ENCODE measurements at places on chromosomes 4 and X.
A peak's percentile ranks its signal among the peaks of the same experiment; 100 is the strongest.

DNA sequence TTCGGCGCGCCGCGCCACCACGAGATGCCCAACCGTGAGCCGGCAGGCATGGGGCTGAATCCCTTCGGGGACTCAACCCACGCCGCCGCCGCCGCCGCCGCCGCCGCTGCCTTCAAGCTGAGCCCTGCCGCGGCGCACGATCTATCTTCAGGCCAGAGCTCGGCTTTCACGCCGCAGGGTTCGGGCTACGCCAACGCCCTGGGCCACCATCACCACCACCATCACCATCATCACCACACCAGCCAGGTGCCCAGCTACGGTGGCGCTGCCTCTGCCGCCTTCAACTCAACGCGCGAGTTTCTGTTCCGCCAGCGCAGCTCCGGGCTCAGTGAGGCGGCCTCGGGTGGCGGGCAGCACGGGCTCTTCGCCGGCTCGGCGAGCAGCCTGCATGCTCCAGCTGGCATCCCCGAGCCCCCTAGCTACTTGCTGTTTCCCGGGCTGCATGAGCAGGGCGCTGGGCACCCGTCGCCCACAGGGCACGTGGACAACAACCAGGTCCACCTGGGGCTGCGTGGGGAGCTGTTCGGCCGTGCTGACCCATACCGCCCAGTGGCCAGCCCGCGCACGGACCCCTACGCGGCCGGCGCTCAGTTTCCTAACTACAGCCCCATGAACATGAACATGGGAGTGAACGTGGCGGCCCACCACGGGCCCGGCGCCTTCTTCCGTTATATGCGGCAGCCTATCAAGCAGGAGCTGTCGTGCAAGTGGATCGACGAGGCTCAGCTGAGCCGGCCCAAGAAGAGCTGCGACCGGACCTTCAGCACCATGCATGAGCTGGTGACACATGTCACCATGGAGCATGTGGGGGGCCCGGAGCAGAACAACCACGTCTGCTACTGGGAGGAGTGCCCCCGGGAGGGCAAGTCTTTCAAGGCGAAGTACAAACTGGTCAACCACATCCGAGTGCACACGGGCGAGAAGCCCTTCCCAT is 1.1 kb downstream of the ZIC3 start:
- no peaks in the 10 kb centered on the region for H3K4me1 ChIP-seq
- H3K4me3 ChIP-seq: no peak overlapping the region
- peaks cover 2% of the 10 kb centered on the region for H3K27me3 ChIP-seq
- DNase-seq: no peak
- no peaks in the 10 kb centered on the region for H3K36me3 ChIP-seq

DNA sequence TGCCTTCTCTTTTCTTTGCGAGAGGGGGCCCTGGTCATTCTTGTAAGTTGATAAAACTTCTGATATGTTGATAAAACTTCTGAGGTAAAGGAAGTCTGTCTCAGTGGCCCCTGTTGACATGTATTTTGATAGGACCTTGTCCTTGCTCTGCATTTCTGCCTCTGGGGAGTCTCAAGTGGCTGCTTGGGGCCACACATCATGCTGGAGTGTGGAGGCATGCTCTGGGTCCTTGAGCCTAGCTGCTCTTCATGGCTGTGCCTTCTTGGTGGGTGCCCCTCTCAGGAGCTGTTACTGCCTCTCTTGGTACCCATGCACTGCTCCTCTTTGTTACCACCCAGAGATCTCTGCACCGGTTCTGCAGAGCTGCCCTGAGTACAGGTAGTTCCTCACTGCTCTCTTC is 14.2 kb downstream of the NSD2 start:
- no peaks in the 10 kb centered on the region for H3K27me3 ChIP-seq
- no peak overlapping the region for H3K27ac ChIP-seq
- DNase-seq: no peak
- no peaks in the 10 kb centered on the region for H3K36me3 ChIP-seq
- H3K4me1 ChIP-seq: no peaks in the 10 kb centered on the region
- no peak overlapping the region for H3K4me3 ChIP-seq

GRCh38 chr4:174282836-174283506 is 496 bp downstream of the FBXO8 start:
- no peaks in the 10 kb centered on the region for H3K36me3 ChIP-seq
- DNase-seq: peak; percentile 92
- H3K4me3 ChIP-seq: peak overlapping the region; percentile 70
- H3K27ac ChIP-seq: peak overlapping the region; percentile 100

GRCh38 chr4:47484168-47484567 is 907 bp upstream of the ATP10D start:
- no peak for DNase-seq
- peak overlapping the region; percentile 95 for H3K27ac ChIP-seq
- H3K27me3 ChIP-seq: no peaks in the 10 kb centered on the region
- no peaks in the 10 kb centered on the region for H3K36me3 ChIP-seq

DNA sequence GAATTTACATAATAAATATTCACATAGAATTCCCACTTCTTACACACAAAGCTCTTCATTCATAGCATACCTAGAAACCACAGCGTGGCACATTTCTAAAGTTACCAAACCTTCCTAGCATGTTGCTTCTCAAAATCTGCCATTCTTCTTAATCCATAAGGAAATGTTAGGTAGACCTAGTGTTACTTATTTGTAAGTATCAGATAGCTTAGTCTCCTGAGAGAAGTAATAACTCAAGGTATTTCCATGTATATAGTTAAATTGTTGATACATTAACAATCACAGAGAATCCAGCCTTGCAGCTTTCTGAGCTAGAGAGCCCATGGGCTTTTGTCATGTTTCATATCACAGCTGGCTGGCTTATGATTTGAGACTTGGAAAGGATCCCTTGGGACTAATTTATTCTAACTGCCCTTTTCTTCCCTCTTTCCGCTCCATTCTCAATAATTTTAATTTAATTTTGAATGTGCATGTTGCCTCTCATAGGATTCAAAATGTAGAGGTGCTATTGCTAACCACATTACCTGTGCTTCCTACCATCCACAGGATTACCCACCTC is 17.6 kb downstream of the SH3RF1 start:
- no peak overlapping the region for H3K4me3 ChIP-seq
- H3K27ac ChIP-seq: no peak overlapping the region
- peaks cover 6% of the 10 kb centered on the region for H3K4me1 ChIP-seq
- DNase-seq: no peak

All from prostate gland (tissue), 2 donors.